ENCODE measurements at places on chromosomes 3 and 15.

- DNase-seq = peak; percentile 45
Measured at GRCh38 chr3:107242579-107242978, 134.7 kb upstream of the CCDC54 start.

DNA sequence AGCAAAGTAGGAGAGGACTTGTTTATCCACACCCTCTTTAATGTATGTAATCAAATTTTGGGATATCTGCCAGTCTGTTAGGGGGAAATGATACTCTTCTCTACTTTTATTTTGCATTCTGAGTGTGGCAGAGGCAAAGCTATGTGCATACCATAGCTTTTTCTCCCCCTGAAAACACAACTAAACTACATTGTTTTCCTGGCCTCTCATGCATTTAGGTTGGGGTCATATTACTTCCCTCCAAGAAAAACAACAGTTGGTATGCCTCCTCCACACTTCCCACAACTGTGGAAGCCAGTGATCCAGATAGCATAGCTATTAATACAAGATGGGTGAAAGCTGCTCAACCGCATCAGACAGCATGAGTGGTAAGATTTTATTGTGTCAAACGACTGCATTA is 6.9 kb downstream of the RPL15 start:
- DNase-seq = no peak

DNA sequence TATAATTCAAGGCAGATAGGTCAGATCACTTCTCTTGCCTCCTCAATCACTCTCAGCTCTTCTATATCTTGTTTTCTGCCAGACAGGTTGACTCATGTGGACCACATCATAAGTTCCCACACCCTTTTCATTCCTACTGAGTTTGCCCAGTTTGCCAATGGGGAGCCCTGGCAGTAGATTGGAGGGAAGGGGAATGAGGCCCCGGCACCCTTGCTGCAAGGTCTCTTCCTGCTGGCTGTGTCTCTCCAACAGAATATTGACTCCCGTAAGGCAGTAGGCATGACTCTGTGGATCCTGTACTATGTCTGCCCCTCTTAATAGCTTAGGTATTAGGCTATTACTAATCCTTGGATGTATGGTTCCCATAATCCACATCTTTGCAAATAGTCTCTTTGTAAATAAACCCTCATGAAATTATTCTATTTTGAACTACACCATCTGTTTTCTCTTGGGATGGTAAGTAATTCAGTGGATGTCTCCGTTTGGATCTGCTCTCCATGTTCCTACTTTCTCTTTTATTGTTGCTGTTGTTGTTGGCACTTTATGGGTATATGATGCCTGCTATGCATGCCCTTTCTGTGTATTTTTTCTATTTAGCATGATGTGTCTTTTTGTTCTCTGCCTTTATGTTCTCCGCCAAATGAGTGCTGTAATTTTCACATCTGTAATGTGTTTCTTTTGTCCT is 65.5 kb upstream of the DCBLD2 start:
- no peak for DNase-seq

DNA sequence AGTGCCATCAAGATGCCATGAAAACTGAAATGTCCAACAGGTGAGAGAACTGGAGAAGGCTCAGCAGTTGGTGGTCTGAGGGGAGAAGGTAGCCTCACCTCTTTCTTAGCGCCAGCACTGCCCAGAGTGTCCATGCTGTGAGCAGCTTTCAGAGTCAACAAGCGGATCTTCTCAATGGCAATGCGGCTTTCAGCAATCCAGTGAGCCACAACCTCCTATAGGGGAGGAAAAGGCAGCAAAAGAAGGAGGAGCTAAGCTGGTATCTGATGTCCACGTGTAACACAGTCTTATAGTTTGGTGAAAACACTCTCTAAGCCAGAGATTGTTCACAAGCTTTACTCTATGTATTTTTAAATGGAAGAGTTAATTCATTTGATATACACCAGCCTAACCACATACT is 36.1 kb upstream of the ACKR4 start:
- DNase-seq = peak; percentile 88

DNA sequence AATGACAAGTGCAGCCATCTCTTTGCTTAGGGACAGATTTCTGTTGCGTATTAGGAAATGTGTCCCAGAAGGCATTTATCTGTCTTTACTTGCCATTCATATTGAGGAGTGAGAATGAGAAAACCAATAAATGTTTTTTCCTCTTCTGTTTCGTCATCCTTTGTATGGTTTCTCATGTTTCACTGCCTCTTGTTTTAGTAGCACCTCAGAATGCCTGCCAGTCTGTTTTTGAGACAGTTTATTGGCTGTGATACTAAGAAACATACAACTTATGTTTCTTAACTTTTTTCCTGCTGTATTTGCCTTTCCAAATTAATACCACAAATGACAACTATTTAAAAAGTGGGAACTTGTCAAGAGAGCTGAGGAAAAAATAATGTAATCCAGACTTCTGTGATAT is 390.2 kb upstream of the GOLIM4 start:
- no peak for DNase-seq

DNA sequence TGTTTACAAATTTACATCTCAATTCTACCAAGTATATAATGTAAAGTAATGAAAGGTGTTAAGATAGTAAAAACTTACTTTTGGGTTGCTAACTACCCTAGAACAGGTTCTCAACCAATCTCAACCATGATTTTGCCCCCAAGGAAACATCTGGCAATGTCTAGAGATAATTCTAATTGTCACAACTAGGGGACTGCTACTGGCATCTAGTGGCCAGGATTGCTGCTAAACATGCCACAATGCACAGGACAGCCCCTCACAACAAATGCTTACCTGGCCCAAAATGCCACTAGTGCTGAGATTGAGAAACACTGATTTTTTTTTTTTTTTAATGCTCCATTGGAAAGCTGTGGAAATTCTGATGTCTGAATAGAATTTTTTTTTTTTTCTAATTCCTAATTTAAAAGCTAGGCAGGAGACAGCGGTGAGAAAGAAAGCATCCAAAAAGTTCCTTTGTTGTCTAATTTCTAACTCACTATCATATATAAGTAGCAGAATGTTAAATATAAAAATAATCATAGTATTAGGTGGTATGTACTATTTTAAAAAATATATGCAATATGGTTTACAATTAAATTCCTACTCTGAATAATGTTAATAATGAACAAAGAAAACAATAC is 81.5 kb downstream of the TJP1 start:
- no peak for DNase-seq

DNA sequence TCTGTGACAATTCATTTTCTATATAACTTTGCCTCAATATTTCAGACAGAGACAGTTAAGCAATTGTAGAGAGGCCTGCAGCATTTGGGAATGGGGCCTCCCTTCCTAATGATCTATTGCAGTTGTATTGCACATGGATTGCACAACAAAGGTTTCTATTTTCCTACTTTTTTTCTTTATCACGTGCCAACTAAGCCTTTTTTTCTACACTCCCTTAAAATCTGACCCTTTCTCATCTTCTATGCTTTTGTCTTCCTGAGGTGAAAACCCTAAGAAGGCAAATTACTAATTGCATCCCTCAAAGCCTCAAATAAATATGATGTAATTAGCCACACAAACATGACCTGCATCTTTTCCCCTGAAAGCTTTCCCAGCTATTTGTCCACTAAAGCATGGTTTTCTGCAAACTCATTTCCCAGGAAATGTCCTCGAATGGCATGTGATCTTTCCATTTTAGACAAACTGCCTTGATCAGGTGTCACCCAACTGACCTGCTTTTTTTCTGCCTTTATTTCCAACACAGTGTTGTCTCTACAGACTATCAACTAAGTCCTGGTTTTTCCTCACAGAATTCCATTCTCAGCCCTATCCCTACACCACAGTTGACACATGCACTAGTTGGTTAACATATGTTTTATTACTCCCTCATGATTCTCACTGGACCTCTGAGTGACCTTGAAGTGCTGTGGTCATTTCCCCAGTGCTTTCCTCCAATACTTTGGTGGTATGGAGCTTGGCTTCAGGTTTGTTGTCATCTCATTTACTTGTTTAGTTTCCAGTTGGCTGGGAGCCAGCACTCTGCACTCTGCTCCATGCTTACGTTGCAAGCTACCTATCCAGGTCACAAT is 31.9 kb upstream of the TSC22D2 start:
- DNase-seq = peak; percentile 28

DNA sequence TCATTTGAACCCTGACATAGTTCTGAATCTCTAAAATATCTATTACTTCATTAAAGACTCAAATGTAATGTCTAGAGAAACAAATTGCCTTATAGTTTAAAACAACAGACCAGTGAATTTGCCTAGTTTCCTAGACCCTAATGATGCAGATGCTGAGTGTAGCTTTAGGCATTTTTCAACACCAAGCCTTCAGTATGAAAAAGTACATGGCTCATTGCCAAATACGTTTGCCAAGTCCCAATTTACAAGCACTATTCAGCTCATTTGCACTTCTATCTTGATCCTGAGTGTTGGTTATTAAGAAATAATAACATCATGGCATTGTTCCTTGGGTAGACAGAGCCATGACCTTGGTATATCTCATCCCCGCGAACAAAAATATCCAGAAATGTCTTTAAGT is 46.8 kb downstream of the EOMES start:
- peak; percentile 50 for DNase-seq

DNA sequence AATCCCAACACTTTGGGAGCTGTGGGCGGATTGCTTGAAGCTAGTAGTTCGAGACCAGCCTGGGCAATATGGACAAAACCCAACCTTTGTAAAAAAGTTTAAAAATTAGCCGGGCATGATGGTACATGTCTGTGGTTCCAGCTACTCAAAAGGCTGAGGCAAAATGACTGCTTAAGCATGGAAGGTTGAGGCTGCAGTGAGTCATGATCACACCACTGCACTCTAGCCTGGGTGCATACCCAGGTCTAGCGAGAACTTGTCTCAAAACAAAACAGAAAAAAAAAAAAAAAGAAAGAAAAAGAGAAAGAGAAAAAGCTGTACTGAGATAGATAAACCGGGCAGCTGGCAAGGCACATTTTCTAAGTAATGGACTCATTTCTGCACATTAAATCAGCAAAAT is 10.6 kb downstream of the ARPP19 start:
- no peak for DNase-seq

GRCh38 chr3:42600111-42600957 is at the start of gene NKTR:
NKTR (plus strand) TSS chr3:42600686; CDS start chr3:42601007, 321 bp downstream.
- peak; percentile 98 for DNase-seq

DNA sequence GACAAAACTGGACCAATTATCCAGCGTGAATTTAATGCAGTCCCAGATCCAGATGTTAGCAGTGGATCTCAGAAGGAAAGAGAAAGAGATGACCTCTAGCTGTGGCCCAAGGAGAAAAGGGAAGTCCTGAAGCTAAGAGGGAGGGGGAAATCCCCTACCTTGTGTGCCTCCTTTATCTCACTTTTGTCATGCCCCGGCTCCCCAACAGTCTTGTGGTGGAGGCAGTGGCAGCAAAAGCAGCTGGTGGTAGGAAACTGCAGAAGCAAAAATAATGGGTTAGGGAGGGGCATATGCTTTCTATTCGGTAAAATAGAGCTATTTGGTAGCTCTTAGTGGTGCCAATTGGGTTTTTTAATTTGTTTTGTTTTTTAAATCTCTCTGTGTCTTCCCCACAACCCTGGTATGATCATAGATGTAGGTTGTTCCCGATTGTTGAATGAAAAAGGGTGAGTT is 56.5 kb downstream of the MCTP2 start:
- DNase-seq = no peak

DNA sequence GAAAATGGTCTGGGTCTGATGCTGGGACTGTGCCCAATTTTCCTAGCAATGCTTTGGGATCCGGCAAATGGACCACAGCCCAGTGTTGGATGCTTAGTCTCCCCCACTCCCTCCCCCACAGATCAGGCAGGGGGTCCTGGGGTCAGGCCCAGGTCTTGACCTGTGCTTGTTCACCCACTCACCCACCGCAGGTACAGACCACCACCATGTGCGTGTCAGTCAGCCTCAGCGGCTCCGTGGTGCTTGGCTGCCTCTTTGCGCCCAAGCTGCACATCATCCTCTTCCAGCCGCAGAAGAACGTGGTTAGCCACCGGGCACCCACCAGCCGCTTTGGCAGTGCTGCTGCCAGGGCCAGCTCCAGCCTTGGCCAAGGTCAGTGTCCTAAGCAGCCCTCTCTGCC is 10.6 kb downstream of the GRM2 start:
- DNase-seq = no peak

- DNase-seq = no peak
Measured at GRCh38 chr3:42024591-42025351, 62.9 kb upstream of the ULK4 start.

DNA sequence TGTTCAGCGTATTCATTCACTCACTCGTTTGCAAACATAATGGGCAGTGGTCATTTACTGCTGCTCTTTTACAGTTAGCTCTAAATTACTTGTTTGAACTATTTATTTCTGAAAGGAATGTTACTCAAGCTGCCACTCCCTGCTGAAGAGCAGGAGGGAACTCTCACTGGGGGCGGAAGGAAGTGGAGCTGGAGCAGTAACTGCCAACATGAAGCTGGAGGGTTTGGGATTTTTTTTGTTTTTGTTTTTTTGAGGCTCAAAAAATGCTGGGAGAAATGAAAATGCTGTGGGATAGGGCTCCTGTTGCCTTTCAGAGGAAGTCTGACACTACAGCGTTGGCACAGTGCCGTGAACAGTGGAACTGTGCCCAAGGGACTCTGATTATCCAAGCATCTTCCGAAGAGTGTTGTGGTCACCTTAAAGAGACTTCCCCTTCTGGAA is 44.1 kb downstream of the SENP2 start:
- no peak for DNase-seq

GRCh38 chr3:83523470-83524073 is 1435.2 kb upstream of the CADM2 start:
- peak; percentile 58 for DNase-seq

GRCh38 chr3:13064964-13065363 is 8.3 kb downstream of the IQSEC1 start:
- no peak for DNase-seq

DNA sequence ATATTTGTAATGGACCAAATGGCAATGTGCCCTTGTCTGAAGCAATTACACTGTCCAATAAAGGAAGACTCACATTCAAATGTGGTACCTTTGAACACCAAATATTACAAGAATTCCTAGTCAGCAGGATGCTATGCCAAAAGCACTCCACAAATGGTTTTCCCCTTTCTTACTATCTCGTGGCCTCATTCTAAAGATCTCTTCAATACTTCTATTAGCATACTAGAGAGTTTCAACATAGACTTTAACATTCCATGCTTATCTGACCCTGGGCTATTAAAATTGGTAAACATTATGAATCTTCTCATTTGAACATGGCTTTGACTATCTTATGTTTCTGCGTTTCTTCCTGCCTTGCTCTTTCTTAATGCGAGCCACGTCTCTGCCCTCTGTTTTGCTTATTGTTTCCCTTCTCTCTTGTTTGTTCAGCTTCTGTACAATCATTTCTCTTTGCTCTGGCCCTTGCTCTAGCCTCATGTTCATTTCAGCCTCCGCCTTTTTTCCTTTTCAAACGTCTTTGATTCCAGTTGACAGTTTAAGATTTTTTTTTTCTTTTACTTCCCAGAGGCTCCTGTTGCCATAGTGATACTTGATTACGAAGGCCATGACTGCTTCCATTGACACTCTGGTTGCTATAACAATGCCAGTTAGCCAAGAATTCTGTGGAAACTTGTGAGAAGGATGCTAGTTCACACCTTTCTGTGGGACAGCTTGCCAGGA is 49.5 kb upstream of the SLC9A9 start:
- DNase-seq = no peak

- peak; percentile 46 for DNase-seq
Measured at GRCh38 chr3:46895204-46895660, 17.7 kb downstream of the PTH1R start.

GRCh38 chr3:98786364-98787006 is 23.3 kb downstream of the ST3GAL6 start:
- DNase-seq = no peak

GRCh38 chr3:15467227-15468181 is 40.1 kb downstream of the EAF1 start:
- no peak for DNase-seq
